ENCODE measurements at places on chromosomes 13 and 19. TPM values are rescaled to one million over a fixed set of nuclear protein-coding genes. Genes with fewer than 3 reads are reported as not detected.

GRCh38 chr13:112964971-112965492 lies 4.0 kb upstream of the MCF2L start:
- H3K4me1 ChIP-seq = peaks cover 8% of the 10 kb centered on the region
- H3K36me3 ChIP-seq = peaks cover 6% of the 10 kb centered on the region
- no peak for DNase-seq
- no peak overlapping the region for H3K4me3 ChIP-seq
- no peak overlapping the region for H3K27ac ChIP-seq

- DNase-seq = no peak
- H3K4me1 ChIP-seq = no peaks in the 10 kb centered on the region
- H3K27me3 ChIP-seq = peaks cover 2% of the 10 kb centered on the region
- H3K4me3 ChIP-seq = no peak overlapping the region
- no peak overlapping the region for H3K27ac ChIP-seq
Observed at GRCh38 chr13:37068962-37069361, 9.5 kb upstream of the SUPT20H start.

ACTMAP gene
- 20.7 TPM for total RNA-seq

DNA sequence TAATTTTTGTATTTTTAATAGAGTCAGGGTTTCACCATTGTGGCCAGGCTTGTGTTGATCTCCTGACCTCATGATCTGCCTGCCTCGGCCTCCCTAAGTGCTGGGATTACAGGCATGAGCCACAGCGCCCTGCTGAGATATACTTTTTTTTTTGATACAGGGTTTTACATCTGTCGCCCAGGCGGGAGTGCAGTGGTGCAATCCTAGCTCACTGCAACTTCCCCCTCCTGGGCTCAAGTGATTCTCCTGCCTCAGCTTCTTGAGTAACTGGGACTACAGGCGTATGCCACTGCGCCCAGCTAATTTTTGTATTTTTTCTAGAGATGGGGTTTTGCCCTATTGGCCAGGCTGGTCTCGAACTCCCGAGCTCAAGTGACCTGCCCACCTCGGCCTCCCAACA lies 2.0 kb downstream of the COLGALT1 start:
- no peak for DNase-seq
- H3K27me3 ChIP-seq = peaks cover 7% of the 10 kb centered on the region
- no peak overlapping the region for H3K27ac ChIP-seq
